ENCODE measurements at places on chromosomes 1 and 21.

- DNase-seq = no peak
These were observed 10.3 kb downstream of the PLA2G4A start for GRCh38 chr1:186839041-186839400.

DNA sequence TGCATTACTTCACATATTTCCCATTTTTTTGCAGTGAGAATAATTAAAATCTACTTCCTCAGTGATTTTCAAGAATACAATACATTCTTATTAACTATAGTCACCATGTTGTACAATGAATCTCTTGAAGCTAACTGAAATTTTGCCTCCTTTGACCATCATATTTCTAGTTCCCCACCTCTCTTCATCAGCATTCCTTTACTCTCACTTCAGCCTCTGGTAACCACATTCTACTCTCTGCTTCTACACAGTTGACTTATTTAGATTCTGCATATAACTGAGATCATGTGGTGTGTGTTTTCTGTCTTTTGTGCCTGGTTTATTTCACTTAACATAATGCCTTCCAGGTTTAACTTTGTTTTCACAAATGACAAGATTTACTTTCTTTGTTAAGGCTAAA, 304.4 kb upstream of the LYPLAL1 start:
- no peak for DNase-seq

GRCh38 chr1:116950517-116951199, 40.9 kb downstream of the PTGFRN start:
- peak; percentile 48 for DNase-seq

- no peak for DNase-seq
These were observed 9.2 kb upstream of the ERRFI1 start for GRCh38 chr1:8035289-8035688.

DNA sequence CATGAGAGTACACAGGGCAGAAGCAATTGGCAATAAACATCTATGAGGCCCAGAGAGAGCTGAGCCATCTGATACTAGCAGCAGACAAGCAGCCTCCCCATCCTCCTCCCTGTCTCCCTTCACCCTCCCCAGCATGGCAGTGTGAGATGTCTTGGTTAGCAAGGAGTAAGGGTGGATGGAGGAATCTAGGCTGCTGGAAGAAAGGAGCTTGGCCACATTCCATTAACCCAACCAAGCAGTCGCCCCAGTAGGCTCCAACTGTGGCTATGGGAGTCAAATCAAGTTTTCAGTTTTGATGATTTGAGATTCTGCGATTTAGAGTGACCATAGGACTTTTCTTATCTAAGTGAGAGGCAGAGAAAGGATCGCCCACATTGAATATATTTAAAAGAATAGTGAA, 12.9 kb upstream of the RUNX1 start:
- no peak for DNase-seq

- no peak for DNase-seq
These were observed 7.3 kb upstream of the GJB5 start for GRCh38 chr1:34747638-34747941.

All from eye (tissue), 1 donor.